ENCODE measurements at places on chromosomes 1 and 21.

DNA sequence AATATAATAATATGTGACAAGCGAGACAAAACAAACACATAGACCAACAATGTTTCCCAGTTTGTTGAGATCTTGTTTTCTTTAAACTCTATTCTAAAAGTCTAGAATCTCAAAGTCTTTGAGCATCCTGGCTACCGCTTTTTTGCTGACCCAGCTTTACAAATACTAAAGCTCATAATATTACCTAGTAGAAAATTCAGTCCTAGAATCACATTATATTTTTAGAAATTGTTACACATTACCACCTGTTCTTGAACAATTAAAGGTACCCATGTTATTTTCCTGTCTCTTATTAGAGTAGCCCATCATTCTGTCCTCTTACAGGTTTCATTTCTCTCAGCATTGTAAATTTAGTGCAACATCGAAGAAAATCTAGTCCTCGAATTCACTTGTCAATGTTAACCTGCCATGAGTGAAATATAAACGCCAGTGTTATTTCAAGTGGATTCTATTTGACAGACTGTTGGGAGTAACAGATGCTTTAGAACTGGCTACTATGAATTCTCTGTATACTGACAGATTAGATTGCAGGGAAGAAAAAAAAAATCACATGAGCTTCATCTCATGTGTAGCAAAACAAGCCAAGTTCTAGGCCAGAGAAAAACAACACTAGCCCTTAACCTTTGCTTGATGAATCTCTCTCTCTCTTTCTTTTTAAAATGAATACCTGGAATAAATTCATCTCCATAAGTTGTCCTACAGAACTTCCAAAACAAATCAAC is 851.2 kb upstream of the ADAMTS5 start:
- no peak for DNase-seq

DNA sequence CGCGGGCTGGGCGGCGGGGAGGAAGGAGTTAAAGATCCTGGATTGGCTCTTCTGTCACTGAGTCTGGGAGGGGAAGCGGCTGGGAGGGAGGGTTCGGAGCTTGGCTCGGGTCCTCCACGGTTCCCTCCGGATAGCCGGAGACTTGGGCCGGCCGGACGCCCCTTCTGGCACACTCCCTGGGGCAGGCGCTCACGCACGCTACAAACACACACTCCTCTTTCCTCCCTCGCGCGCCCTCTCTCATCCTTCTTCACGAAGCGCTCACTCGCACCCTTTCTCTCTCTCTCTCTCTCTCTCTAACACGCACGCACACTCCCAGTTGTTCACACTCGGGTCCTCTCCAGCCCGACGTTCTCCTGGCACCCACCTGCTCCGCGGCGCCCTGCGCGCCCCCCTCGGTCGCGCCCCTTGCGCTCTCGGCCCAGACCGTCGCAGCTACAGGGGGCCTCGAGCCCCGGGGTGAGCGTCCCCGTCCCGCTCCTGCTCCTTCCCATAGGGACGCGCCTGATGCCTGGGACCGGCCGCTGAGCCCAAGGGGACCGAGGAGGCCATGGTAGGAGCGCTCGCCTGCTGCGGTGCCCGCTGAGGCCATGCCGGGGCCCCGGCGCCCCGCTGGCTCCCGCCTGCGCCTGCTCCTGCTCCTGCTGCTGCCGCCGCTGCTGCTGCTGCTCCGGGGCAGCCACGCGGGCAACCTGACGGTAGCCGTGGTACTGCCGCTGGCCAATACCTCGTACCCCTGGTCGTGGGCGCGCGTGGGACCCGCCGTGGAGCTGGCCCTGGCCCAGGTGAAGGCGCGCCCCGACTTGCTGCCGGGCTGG is at the start of gene NPR1:
NPR1 (plus strand) TSS at position 170 of the 818 bp plus-strand sequence; CDS start at position 591, 421 bp downstream.
- DNase-seq = no peak

DNA sequence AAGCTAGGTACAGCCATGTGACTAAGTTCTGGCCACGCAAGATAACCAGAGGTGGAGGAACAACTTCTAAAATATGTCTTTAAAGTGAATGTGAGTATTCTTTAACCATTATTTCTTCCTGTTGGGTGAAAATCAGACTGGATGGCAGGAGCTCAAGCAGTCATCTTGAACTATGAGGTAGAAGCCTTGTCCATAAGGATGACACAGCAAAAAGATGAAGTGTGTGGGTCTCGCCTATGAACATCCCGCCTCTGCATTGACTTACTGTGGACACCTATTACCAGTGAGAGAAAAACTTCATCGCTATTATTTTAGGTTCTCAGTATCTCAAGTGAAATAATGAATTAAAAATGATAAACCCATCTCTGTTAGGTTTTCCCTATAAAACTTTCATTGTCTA is 365.3 kb downstream of the USH2A start:
- DNase-seq = no peak

- DNase-seq = no peak
Observed at GRCh38 chr1:214637722-214638458, 34.9 kb downstream of the CENPF start.

GRCh38 chr1:42801832-42802473 is 15.0 kb upstream of the ERMAP start:
- no peak for DNase-seq

DNA sequence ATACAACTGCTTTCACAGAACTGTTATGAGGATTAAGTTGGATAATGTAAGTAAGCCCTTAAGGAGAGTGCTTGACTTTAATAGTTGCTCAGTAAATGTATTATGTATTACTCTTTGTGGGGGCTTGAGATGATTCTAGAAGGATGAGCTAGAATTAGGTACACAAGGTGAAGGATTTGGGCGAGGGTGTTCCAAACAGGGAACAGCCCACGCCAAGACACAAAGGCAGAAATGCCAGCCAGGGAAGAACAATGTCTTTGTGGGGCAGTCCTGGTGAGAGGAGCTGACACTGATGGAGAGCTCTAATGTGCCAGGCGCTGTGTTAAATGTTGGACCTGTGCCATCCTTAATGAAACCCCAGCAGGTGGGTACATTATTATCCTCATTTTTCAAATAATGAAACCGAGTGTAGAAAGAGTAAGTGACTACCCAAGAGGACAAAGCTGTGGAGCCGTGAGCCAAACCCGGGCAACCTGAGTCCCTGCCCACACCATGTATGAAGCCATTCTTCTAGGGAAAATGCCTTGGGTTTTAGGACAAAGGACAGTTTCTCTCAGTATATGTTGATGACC is 362.4 kb downstream of the HHAT start:
- DNase-seq = peak; percentile 50

DNA sequence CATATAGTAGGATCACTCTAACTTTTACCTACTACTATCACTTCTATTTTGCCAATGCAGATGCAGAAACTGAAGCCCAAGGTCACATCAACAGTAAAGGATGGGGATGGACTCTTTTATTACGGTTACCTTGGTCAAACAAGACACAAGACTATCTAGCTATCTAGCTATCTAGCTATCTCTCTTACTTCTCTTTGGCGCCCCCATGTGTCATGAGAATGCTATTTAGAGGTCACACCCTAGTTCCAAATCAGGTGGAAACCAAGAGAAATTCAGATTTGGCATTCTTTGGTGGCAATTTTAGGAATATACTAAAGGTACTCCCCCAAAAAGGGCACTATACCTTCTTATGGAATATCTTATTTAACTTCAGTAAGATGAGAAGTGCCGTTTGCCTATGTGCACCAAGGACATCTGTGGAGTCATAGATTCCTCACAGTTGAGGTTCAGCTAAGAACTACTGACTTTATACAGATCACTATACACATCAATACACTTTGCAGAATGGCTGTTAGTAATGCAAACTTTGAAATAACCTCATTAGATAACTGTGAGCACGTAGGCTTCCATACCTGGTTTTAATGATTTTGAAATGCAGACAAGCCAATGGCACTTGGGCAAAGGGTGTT is 6.7 kb downstream of the ZNF648 start:
- no peak for DNase-seq

GRCh38 chr1:162383516-162383915 is 2.0 kb downstream of the C1orf226 start:
- no peak for DNase-seq

DNA sequence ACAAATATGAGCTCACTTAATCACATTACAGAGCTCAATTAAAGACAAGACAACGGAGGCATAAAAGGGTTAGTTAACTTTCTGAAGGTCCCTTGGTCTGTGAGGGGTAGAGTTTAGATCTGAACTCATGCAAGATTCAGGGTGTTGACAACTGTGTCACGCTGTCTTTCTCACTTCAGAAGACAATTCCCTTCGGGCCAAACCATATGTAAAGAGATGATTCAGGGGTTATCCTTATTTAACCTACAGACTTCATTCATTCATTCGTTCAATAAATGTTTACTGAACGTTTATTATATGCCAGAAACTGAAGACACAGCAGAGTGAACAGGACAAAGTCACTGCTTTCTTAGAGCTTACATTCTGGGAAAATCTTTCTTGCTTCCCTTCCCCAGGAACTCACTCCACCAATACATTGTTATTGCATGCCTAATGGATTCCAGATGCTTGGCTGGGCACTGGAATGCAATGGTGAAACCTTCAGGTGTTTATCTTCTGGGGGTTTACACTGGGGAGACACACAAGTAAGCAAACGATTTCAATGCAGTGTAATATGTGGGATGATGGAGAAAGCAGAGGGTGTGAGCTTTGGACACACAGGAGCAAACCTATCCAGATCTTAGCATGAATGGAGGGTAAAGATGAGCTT is 6.4 kb downstream of the XCL1 start:
- DNase-seq = no peak

DNA sequence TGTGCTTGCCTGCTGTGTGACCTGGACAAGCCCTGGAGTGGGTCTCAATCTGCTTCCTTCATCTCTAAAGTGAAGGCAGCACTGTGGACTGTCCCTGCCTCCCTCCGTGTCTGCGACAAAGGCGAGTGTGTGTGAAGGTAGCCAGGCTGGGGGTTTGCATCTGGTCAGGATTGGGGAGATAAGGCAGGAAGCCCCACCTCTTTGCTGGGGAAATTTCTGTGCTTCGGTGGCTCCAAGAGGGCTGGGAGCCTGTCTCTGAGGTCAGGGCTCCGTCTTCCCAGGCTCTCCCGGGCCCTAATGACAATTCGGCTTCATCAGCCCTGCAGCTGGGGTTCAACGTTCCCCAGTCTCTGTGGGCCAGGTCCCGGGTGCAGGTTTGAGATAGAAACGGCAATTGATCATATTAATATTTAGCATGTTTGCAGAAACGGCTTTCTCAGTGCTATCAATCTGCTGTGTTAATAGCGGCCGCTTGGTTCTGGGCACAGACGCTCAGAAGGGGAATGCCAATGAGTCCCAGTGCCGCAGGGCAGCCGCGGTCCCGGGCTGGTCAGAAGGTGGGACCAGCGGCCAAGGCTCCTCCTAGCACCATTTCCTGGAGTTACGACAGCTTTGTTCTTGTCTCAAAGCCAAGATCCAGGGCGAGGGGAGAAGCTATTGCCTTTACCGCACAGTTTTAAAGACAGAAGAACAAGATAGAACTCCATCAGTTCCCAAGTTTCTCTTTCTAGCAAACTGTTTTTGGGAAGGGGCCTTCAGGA is 105.7 kb downstream of the PRDM16 start:
- no peak for DNase-seq

- DNase-seq = no peak
Observed at GRCh38 chr1:1115136-1115785, 628 bp downstream of the C1orf159 start.

GRCh38 chr1:40385437-40386358 is 12.2 kb downstream of the SMAP2 start:
- no peak for DNase-seq

DNA sequence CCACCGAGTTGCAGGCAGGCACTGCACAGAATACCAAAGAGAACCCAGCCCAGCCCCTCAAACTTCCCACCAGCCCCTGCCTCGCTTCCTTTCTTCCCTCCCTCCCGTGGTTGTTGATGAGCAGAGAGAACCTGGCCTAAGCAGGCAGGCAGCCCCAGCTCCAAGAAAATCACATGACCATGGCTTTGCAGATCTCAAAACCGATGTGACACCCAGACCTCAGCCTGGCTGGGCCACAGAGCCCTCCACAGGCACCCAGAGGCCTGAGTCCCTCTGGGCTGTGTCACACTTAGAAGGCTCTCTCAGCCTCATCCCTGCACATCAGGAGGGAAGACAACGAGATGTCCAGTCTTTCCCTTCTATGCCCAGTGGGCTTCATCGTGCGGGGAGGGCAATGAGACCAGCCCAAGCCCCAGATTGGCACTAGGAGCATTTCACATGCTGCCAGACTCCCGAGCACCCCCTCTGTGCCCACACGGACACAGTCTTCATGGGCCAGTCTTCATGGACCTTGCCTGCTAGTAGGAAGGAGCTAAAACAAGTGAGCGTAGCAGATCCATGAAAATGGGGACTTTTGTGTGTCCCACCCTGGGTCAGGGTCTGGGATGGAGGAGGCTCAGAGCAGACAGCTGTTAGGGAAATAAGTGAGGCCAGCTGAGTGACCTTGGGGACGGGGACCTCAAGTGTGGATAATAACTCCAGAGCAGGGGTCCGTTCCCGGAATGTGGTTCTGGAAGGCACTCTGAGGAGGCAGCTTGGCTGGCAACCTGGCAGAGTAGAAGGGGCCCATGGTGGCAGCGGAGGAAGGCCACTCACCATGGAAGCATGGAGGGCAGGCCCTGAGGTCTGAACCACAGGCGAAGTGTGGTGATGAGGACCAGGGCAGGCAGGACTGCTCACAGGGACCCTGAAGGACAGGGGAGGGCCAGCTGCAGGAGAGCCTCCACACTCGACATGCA is 204.4 kb upstream of the VAMP3 start:
- no peak for DNase-seq

GRCh38 chr1:118334506-118334905 is 149.5 kb upstream of the SPAG17 start:
- no peak for DNase-seq

- peak; percentile 71 for DNase-seq
Observed at GRCh38 chr1:15848929-15849774, 1.6 kb downstream of the SPEN start.

GRCh38 chr1:24928689-24929397 is 1.2 kb downstream of the RUNX3 start:
- DNase-seq = no peak

GRCh38 chr1:41364442-41365319 is 3.4 kb downstream of the FOXO6 start:
- no peak for DNase-seq

DNA sequence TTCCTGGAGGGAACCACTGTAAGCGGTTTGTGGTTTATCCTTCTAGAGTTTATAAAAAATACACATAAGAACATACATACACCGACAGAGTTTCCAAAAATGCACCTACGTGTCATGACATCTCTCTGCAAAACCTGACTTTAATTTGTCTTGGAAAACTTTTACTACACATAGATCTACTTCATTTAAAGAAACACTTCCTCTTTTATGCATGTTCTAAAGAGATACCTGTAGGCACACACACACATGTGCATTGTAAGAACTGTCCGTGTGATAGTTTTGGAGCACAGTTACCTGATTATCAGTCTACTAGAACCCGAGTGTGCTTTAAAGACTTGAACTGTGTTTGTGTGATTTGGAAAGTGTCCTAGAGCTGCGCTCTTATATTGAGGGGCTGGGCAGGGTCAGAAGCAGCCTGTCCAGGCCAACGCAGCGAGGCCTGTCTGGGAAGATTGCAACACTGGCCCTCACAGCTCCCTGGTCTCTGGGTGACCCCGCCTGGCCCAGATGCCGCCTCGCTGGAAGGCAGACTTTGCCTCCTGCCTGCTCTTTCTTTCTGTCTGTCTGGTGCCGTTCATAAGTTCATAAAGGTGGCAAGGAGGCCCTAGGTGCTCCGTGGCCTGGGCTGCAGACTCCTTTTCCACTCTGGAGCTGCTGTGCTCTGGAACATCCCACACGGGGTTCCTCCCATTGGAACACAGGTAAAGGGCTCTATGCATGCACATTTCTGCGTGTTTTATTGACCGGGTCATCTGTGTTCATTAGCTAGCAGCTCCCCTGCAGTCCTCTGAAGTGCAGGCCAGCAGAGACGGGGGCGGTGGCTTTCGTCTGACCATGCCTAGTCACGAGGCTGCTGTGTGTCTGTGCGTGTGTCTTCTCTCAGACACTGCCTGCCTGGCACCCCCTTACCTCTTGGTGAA is 46.3 kb downstream of the AGPAT3 start:
- no peak for DNase-seq

- no peak for DNase-seq
Observed at GRCh38 chr1:156707417-156708217, 2.2 kb upstream of the CRABP2 start.
